ENCODE measurements at places on chromosomes 3 and 15. TPM values are rescaled to one million over a fixed set of nuclear protein-coding genes. Genes with fewer than 3 reads are reported as not detected.

RAB6B gene
- 10.7 TPM for polyA plus RNA-seq

GRIP2 gene
- polyA plus RNA-seq, result 29.3 TPM

TTC21A gene
- 4.3 TPM for polyA plus RNA-seq

OGG1 gene
- polyA plus RNA-seq, result 30.0 TPM

KLF15 gene
- polyA plus RNA-seq, result 1.7 TPM

HYKK gene
- polyA plus RNA-seq, result 1.8 TPM

SLC51B gene
- polyA plus RNA-seq, result 1.3 TPM

TMC3 gene
- polyA plus RNA-seq, result 0.08 TPM

CIDEC gene
- polyA plus RNA-seq, result 0.22 TPM

C3orf85 gene
- not detected for polyA plus RNA-seq

ADAMTS17 gene
- 4.0 TPM for polyA plus RNA-seq

SPTBN5 gene
- polyA plus RNA-seq, result 1.9 TPM

LIPC gene
- polyA plus RNA-seq, result 0.49 TPM

CADPS gene
- polyA plus RNA-seq, result 2.2 TPM

GRCh38 chr3:161672478-161672877 is 175.9 kb downstream of the OTOL1 start:
- DNase-seq, result no peak

GRCh38 chr3:8773941-8774542 is 4.6 kb upstream of the OXTR start:
- no peak for DNase-seq

GRCh38 chr3:109071350-109072142 is 46.4 kb downstream of the MORC1 start:
- DNase-seq, result no peak

- DNase-seq, result peak; percentile 47
Measured at GRCh38 chr15:59299929-59300617, 72.6 kb downstream of the MYO1E start.

- DNase-seq, result no peak
Measured at GRCh38 chr3:129276385-129276784, 2.3 kb upstream of the HMCES start.

- no peak for DNase-seq
Measured at GRCh38 chr15:69060744-69061143, 46.2 kb downstream of the NOX5 start.

DNA sequence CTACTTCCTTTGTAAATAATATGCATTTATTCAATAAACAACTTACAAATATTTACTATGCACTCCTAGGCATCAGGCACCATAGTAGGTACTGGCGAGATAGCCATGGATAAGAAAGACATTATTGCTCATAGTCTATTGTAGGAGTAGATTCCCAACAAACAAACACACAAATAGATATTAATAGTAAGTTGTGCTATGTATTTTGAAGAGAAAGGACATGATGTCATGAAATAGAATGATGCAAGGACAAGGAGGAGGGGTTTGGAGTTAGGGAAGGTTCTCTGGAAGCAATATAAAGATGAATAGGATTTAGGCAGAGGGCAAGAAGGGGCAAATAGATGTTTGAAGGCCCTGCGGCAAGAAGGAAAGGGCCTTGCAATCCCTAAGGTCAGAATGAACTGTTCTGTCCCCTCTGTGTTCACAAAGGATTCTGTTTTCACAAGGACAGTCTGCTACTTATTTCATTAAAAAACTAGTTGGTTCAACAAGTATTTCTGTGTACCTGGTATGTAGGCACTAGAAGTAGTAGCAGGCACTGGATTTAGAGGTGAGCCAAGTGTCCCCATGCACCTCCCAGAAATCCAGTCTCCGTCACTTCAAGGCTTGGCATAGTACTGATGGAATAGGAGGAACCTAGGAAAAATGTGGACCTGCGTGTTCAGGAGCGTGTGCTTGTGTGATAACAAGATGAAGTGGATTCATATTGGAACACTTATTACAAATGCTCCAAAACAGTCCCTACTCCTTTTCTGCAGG is 231.8 kb upstream of the TPRG1 start:
- DNase-seq, result no peak

GRCh38 chr15:75032395-75032794 is 9.0 kb downstream of the PPCDC start:
- DNase-seq, result no peak

GRCh38 chr15:66932634-66933024 is 132.8 kb upstream of the SMAD3 start:
- no peak for DNase-seq

DNA sequence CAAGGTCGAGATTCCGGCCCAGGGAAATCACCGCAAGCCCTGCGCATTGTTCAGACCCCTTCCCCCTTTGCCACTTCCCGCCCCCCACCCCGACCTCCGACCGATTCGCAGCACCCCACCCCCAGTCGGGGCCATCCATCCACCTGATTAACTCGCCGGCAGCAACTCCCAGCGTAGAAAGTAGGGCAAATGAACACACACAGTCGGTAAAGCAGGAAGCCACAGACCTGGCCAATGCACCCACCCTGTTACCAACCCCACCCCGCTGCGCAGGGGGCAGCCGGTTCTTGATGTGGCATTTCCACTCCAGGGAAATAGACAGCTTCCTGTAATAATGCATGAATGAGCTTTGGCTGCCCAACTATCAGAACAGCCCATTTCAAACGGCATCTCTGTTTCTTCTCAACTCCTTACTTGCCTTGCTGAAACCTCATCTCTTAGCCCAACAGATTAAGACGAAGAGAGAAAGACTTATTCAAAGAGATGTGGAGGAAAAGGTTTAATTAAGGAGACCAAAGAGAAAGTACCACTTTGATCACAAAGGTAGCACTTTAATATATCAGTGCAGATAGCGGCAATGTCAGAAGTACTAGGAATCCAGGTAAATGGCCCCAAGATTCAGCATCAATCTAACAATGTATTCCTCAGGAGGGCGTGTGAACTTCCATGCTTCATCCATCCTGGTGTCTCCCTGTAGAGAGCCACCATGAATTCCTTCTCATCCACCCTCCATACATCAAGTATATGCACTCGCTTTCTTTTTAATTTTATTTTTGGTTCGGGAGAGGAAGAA is 1.9 kb downstream of the TNIK start:
- DNase-seq, result no peak

- DNase-seq, result no peak
Measured at GRCh38 chr15:94174399-94174802, 57.0 kb upstream of the MCTP2 start.

DNA sequence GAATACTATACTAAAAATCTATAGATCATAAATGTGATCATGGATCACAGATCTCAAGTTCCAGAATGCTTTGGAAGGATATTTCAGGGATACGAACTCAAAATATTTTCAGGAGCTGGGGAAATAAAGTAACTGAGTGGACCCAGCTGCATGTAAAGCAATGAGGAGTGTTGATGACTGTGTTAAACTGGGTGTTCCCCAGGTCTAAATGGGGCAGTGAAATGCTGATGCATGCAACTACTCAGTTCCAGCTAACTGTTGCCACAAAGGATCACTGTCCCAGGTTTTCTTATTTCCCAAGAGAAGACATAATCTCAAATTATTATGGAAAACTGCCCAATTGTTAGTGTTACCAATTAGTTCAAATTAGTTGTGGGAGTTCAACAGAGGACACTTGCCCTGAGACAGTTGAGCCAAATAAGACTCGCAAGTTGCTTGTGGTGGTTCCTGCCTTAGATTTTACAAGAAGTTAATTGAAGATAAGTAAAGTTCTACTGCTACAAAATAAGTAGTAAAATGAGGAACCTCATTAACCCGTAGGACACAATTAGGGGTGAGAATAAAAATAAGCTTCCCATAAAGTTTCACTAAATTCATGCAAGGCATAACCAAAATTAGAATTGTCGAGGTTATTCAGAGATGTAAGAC is 66.3 kb upstream of the IL12A start:
- DNase-seq, result no peak

DNA sequence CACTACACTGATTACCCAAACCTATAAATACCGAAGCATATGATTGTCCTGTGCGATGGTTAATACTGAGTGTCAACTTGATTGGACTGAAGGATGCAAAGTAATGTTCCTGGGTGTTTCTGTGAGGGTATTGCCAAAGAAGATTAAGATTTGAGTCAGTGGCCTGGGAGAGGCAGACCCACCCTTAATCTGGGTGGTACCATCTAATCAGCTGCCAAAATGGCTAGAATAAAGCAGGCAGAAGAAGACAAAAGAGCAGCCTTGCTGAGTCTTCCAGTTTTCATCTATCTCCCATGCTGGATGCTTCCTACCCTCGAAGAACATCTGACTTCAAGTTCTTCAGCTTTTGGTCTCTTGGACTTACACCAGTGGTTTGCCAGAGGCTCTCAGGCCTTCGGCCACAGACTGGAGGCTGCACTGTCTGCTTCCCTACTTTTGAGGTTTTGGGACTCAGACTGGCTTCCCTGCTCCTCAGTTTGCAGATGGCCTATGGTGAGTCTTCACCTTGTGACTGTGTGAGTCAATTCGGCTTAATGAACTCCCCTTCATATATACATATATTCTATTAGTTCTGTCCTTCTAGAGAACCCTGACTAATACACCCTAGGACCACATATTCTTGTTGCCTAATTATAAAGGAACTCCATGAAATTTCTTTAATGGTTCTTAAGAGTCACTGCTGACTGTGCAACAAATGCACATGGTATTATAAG is 31.7 kb downstream of the CSNK1G1 start:
- no peak for DNase-seq

GRCh38 chr15:73794443-73795133 is 41.4 kb upstream of the INSYN1 start:
- no peak for DNase-seq

DNA sequence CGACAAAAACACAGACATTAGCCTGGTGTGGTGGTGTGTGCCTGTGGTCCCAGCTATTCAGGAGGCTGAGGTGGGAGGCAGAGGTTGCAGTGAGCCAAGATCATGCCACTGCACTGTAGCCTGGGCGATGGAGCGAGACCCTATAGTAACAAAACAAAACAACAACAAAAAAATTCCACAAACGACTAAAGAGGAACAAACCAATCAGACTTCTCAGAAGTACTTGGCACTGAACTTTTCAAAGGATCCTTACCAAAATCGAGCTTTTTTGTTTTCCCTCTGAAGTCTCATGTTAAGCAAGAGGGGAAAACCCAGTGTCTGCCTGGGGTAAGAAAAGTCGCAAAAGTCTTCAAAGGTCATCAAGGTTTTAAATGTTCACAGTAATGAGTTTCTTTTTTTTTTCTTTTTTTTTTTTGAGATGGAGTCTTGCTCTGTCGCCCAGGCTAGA is 30.1 kb upstream of the TFRC start:
- no peak for DNase-seq

DNA sequence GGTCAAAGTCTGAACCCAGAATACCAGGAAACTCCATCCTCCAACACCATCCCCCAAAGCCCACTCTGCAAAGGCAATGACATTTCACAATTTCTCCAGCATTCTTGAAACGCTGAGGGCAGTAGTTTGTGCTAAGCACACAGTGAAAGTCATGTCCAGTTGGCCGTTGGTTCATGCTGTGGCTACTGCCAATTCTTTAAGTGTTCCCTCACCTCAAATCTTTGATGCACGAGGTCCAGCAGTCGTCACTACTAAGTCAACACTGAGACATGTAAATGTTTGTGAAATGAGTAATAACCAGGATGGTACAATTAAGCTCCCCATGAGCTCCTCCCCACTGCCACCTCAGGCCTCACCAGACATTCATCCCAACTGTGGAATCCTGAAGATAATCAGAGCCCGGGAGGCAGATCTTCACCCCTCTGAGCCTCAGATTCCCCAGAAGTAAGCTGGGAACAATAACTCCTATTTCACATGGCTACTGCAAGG is 7.0 kb downstream of the SUCLG2 start:
- no peak for DNase-seq

- DNase-seq, result no peak
Measured at GRCh38 chr3:133874344-133874743, 21.3 kb downstream of the RAB6B start.

DNA sequence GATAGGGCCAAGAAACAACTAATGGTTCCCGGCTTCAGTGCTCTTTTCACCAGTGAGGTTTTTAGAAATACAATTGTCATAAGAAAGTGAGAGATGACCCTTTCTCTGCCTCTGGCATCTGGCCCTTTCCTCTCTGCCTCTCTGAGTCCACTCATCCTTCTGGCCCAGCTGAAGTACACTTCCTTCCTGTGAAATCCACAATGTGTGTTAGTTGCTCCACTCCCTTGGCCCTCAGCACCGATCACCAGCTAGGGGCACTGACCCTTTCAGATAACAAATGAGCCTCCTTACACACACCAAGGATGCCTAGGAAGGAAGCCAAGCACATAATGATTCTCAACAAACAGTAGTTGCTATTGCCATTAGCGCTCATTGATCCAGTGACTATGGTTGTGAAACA is 2.9 kb upstream of the CAV3 start:
- DNase-seq, result no peak

DNA sequence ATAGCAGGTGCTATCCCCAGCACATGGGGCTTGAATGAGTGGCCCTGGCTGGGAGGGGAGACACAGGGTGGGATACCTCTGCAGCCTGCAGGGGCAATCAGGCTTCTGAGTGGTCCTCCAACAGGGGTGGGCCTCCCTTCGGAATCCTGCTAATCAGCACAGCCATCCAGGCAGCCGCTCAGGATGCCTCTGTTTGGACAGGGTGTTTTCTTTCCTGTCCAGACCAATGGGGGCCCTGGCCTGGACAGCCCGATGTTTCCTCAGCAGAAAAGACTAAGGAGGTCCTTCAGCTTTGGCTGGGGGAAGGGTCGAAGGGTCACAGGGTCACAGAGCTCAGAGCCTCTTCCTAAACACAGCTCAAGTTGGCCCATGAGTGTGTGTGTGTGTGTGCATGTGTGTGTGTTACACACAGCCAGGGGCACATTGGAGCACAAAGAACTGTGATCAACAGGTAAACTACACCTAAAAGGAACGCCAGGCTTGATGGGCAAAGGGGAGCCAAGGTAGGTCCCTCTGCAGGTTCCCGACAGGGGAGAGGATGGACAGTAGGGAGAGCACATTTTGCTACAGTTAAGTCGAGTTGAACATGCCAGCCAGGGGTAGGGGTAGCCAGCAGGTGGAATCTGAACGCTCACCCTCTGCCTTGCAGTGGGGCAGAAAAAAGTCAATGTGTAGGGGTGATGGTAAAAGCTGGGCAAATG is 1.1 kb upstream of the HAPLN3 start:
- DNase-seq, result no peak

DNA sequence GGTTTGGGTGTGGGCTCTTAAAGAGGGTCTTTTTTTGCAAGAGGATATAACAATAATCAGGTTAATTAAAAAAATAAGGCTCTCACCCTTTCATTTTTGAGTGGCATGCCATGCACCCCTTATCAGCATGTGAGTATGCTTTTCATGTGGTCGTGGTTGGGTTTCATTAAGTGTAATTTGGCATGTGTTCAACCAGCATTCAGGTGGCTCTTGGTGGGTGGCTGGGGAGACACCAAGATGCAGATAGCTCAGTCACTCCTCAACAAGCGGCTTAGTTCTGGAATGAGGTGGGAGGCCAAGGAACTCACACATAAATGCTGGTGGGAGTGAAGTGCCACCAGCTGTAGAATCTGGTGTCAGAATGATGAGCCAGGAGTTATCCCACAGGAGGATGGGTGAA is 66.8 kb downstream of the FLNB start:
- no peak for DNase-seq

DNA sequence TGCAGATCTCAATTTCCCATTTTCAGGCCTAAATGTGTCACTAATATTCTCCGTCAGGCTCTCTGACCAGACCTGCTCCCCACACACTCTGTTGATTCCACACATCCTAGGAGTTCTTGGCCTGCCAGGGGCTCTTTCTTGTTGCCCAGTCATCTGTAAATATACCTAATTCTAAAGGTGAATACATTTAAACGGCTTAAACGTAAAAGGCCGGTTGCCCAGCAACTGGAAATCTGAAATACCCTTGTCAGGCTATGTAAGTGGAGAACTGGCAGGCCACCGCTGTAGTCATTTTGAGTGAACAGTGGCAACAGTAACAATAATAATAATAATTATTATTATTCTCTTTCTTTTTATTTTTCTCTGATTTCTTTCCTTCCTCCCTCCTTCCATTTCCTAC is 302.7 kb downstream of the AGBL1 start:
- DNase-seq, result no peak
